ENCODE measurements at places on chromosomes 4 and X. TPM values are rescaled to one million over a fixed set of nuclear protein-coding genes. Genes with fewer than 3 reads are reported as not detected.

Gene FAM149A
- 9.4 TPM for total RNA-seq

Gene CLDN2
- total RNA-seq = 0.09 TPM

Gene SLC34A2
- 0.04 TPM for total RNA-seq

Gene RBMXL3
- not detected for total RNA-seq

Gene DMRTC1B
- total RNA-seq = 0.22 TPM

Gene ARSJ
- total RNA-seq = 4.3 TPM

Gene SERPINA7
- total RNA-seq = not detected

Data from muscle of leg (tissue), 16 donors.